ENCODE measurements at places on chromosomes 2 and 18.

- DNase-seq = peak; percentile 60
Observed at GRCh38 chr2:207474863-207475485, 54.8 kb upstream of the CREB1 start.

GRCh38 chr2:157764386-157764785, 111.7 kb downstream of the ACVR1 start:
- no peak for DNase-seq

GRCh38 chr18:8253944-8254343, 355.3 kb upstream of the RAB12 start:
- no peak for DNase-seq

DNA sequence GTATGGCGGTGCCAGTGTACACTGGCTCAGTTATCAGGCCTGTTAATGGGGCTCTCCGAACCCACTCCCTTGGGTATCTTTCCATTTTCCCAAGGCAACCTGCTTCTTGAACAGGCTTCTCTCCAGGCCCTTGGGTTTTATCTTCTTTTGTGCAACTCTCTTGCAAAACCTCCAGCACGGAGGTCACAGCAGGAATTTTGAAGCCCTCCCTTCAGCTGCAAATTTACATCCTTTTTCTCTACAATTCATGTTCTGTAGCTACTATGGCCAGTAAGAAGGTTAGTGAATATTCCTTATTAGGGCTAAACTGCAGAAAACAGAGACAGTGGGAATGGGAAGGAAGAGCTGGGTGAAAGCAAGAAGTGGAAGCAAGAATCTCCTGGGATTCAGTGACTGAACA, 10.4 kb upstream of the NPAS2 start:
- DNase-seq = no peak

- DNase-seq = no peak
Observed at GRCh38 chr18:63309422-63309821, 10.1 kb downstream of the BCL2 start.

- DNase-seq = no peak
Observed at GRCh38 chr2:223047260-223047761, 4.7 kb upstream of the KCNE4 start.

GRCh38 chr2:30679426-30680088, 127.7 kb downstream of the CAPN13 start:
- DNase-seq = no peak

DNA sequence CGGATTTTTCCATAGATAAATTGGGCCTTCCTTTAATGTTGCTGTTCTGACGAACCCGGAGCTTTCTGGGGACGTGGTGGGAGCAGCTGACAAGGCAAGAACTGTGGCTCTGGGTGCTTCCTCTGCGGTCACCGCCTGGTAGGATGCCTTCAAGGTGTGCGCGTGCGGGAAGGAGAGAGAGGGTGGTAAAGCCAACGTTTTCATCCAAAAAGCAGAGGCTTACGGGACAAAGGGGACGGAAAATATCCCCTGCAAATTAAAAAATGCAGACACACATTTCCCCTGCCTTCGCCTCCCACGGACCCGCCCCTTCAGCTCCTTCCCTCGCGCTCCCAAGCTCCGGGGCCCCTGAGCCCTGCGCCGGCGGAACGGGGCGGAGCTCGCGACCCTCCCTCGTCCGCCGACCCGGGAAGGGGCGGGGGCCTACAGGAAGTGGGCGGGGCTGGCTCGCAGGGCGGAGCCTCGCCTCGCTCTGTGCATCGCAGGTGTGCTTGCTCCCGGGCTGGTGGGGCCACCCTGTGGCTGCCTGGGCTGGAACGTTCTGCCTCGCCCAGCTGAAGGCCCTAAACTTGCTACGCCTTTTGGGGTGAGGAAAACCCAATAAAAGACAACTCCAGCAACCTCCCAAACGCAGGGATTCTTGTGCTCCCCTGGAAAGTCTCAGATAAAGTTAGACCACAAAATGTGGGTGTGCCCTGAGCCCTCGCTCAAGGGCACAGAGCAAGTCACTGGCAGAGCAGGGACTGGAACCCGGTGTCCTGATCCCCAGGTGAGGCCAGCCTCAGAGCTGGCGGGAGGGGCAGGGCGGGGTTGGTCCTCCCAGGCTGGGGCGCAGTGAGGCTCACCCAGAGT, 25.4 kb upstream of the SLC66A3 start:
- DNase-seq = peak; percentile 97

DNA sequence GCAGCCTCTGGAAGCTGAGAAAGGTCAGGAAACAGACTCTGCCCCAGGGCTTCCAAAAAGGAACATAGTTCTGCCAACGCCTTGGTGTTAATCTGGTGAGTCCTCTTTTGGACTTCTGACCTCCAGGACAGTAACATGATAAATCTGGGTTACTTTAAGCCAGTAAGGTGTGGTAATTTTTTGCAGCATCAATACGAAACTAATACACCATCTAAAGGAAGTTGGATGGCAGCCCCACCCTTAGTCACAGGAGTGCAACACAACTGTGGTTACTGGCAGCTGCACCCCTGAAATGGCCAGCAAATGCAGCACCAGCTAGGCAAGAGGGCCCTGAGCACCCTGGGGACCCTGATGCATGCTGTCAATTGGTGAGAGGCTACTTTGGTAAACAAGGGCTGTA, 25.8 kb downstream of the CREG2 start:
- no peak for DNase-seq

- peak; percentile 97 for DNase-seq
Observed at GRCh38 chr18:48959921-48960920, 9.5 kb upstream of the SMAD7 start.

- DNase-seq = no peak
Observed at GRCh38 chr2:159933727-159934049, 128.7 kb downstream of the PLA2R1 start.

GRCh38 chr2:138447889-138448570, 53.5 kb upstream of the SPOPL start:
- DNase-seq = peak; percentile 57

DNA sequence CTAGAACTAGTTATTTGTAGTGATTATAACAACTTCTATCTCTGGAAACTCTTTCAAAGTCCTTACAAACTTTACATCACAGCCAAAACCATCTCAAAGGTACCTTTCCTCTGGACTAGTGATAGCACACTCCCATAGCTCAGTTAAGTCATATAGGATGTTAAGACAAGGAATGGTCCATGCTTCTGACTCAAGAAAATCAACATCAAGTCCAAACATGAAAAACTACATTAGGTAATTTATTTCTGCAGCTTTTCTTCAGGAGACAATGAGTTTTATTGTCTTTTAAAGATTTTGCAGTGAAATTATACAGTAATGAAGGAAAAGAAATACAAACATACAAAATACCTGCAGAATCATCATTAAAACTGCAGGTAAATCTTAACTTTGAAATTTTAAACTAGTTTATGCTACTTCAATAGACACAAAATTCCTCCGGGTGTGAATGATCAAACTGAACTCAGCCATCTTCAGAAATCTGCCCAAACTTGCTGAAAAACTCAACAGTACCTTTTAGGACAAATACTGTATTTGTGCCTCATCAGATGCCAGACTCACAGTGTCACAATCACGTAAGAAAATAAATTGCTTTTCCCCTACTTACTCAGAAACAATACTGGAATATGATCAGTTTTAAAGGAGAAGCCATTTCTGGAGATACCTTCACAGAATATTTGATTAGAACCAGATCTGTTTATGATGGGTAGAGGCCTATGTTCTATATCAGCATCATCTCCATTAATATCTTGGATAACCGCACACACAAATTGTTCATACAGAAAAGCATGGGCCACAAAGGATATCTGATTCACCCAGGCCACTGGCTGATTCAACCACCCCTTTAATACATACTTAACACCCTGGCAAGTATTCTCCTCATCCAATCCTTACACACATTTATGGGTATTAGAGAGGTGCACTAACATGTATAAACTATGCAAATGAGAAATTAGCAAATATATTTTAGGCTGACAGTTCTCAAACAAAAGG, 2.6 kb downstream of the TMEM131 start:
- DNase-seq = no peak

DNA sequence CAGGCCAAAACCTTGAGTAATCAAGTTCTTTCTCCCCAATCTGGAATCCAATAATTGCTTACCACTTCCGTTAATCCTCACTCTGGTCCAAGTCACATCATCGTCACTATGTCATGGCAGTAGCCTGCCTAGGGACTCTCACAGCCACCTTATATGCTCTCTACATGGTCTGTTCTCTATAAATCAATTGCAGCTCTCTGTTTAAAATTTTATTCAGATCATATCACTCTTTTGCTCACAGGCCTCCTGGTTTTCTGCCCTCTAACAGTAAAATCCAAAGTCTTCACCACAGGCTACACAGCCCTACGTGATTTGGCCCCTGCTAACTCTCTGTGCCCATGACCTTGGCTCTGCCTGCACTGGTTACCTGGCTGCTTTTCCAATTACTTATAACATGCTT, 188.7 kb downstream of the STK39 start:
- no peak for DNase-seq

GRCh38 chr2:178119179-178119922, 7.1 kb downstream of the RBM45 start:
- no peak for DNase-seq

GRCh38 chr2:138009622-138010021, 45.3 kb downstream of the HNMT start:
- no peak for DNase-seq

DNA sequence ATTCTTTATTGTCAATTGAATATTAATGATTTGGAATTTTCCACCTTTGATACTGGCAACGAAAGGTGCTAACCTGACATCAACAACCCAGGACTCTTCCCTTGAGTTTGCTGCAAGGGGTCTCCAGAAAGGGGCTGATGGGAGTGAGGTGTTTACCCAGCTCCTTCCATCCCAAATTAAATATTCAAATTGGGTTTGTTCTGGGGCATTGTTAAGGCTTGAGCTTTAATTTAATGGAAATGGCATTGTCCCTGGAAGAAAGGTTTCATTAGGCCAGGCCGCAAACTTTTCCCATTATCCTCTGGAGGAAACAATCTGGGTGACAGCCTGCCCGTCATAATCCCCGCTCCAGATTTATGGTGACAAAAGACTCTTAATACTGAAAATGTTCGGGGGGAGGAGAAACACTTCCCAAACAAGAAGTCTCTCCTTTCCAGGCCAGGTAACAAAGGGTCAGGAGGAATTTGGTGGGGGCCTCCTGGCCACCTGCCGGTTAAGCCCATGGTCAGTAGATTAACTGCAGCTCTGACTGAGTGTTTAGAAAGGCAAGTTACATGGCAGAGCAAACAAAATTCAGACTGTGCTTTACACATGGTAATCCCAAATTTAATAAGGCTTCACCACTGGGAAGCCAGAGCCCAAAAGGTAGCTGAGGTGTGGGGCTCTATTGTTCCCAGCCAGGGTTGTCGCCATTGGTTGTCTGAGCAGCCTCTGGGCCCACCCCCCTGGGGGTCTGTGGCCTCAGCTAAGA, 151.4 kb upstream of the SIX3 start:
- peak; percentile 87 for DNase-seq

DNA sequence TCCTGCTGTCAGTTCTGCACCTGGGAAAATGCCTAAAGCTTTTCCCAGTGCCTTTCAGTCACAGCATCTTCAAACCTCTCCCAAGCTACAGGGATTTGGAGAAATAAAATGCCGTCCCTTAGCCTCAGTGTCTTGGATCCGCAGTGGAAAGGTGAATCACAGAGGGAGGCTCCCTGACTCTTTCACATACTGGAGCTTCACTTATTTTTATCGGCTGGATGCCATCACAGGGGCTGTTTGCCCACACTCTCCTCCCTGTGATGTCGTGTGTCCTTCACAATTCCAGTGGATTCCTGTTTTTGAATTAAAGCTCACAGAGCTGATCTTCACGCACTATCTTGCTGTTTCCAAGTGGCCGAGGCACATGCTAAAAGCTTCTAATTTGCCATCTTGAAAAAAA, 1303.1 kb upstream of the DDX18 start:
- no peak for DNase-seq

GRCh38 chr2:205629091-205629776, 53.1 kb upstream of the NRP2 start:
- DNase-seq = no peak

DNA sequence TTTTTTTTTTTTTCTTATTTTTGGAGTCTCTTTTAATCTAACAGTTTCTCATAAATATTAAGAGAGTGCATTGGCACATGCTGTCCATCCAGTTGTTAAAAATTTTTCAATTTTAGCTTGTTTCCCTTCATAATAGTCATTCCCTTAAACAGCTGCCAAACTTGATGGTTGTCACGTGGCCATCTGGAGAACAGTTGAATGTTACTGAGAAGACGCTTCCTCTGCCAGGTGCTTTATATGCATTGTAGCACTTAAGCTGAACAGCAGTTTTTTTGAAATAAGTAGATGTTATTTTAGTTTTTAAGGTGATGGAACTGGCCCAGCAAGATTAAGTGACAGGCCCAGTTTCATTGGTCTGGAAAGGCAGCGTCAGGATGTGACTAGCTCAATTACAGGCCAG, 3.3 kb downstream of the SMARCAL1 start:
- DNase-seq = no peak

DNA sequence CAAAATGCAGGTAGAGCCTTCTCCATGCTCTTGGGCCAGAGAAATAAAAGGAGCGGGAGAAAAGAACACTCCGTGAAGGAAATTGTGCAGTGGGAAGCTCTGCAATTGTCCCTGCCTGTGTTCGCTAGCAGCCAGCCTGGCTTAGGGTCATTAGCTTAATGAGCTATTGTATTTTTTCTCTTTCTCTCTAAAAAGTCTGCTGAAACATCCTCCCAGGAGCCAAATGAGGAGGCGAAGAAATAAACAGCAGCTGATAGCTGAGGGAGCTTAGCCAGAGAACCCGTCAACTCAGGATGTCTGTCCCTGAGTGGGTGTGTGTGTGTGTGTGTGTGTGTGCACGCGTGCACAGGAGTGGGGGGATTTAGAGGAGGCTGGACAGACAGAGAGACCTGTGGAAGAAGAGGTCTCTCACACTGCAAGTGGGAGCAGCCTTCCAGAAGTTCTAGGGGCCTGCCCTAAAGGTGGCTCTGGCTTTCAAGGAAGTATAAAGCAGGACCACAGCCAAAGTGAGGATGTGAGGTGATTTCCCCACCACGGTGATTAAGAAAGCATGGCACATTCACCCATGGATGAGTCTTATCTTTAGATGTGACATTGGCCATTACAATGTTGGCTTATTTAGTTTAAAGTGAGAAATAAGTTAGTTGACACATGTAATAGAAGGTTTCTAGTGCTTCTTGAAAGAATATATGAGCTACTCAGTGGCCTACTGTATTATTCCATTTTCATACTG, 690.4 kb downstream of the RNF144A start:
- no peak for DNase-seq

GRCh38 chr2:197803033-197803444, 1.4 kb upstream of the PLCL1 start:
- DNase-seq = peak; percentile 56

GRCh38 chr2:144165599-144166250, 354.2 kb downstream of the ZEB2 start:
- no peak for DNase-seq

GRCh38 chr18:70243131-70243929, 37.8 kb upstream of the RTTN start:
- DNase-seq = no peak

GRCh38 chr2:174711206-174711605, 53.1 kb downstream of the CHRNA1 start:
- no peak for DNase-seq

GRCh38 chr18:37222354-37222998, 343.1 kb downstream of the CELF4 start:
- no peak for DNase-seq

DNA sequence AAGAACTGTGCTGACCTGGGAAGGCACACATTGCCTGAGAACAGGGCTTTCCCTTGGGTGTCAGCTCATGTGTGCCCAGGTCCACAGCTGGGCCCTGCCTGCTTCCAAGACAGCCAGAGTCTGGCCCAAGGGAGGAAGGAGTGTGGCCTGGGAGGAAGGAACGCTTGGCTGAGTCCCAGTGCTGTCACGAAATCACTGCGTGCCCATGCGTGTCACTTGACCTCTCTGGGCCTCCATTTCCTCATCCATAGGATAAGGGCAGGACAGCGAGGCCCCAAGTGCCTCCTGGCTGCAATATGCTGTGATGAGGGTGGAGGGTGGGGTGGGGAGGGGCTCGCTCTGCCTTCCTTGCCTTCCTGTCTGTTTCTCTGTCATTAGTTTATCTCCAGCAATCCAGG, 642 bp upstream of the KCNK3 start:
- no peak for DNase-seq

Measured in endodermal cell (in vitro differentiated cells).